ENCODE measurements at places on chromosomes 12 and 14.

- no peak for DNase-seq
Measured at GRCh38 chr14:75717729-75718128, 56.7 kb downstream of the TTLL5 start.

- DNase-seq = peak; percentile 79
Measured at GRCh38 chr12:11981121-11981733, 89.5 kb upstream of the BCL2L14 start.

DNA sequence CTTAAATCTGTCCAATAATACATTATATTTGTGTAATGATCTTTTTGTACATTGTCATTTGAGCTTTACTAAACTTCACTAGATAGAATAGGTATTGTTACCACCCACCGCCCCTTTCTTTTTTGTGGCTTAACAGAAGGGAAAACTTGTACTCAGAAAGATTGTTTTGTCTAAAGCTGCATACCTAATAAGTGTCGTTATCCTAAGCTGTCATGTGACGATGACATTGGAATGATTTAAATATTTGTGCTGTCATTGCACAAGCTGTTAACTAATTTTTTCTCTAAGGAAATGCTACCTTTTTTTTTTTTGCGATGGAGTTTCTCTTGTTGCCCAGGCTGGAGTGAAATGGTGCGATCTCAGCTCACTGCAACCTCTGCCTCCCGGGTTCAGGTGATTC, 3.6 kb downstream of the DIP2B start:
- no peak for DNase-seq

GRCh38 chr12:12954356-12954755, 2.4 kb upstream of the GPRC5D start:
- DNase-seq = no peak

DNA sequence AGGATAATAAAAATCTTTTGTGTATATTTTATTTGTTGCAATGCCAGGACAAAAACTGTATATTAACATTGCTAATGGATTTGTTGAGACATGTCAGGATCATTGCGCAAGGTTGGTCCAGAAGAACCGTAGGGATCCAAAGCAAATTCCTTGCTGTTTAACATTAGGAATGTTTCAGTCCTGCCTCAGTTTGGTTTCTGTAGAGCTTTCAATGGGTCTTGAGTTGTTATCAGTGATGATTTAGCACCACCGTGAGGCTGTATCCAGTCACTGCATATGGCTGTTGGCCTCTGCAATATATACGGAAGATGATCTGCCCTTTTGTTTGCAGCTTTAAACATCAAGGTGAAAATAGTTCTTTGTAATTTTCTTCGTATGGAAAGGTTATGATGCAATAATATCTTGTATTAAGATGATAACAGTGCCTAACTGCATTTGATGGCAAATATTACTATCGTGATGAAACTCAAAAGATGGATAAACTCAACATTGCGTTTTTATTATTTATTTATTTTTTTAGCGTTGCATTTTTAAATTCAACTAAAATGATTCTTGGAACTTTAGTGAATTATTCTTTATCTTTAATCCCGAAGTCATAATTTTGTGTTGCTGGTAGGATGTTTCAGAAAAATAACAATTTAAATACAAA, 231.2 kb downstream of the AKAP6 start:
- DNase-seq = peak; percentile 55

GRCh38 chr12:56159482-56160192, 1.5 kb downstream of the MYL6 start:
- DNase-seq = peak; percentile 25

DNA sequence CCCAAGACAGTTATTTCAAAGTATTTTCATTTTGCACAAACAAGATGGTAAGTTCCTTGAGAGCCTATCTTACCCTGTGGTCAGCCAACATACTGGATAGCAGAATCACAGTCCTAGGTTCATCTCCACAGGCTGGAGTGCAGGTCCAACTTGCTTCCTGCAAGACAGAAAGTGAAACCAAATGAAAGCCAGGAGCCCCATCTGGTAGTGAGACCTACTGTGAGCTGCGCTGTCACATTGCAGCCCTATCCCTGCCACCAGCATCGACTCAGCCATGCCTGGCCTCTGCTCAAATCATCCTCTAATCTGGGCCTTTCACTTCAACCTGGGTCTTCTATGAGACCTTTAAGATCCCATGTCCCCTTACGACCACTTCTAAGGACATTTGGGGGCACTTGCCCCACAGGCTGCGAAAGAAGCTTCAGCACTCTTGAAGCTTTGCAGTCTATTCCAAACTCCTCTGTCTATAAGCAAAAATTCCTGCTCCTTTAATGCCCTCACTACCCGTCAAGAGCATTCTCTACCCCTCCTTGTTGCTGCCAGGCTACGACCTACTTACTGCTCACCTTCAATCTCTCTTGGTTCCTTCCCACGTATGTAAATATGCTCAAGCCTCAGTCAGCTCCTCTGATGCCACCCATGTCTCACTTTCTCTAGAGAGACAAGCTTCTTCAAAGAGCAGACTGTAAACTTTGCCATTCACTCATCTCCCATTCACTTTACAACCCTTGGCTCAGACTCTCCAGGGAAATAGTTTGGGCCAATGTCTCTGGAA, 55.9 kb upstream of the TSPAN11 start:
- no peak for DNase-seq

- no peak for DNase-seq
Measured at GRCh38 chr12:102510463-102510862, 30.1 kb upstream of the IGF1 start.

DNA sequence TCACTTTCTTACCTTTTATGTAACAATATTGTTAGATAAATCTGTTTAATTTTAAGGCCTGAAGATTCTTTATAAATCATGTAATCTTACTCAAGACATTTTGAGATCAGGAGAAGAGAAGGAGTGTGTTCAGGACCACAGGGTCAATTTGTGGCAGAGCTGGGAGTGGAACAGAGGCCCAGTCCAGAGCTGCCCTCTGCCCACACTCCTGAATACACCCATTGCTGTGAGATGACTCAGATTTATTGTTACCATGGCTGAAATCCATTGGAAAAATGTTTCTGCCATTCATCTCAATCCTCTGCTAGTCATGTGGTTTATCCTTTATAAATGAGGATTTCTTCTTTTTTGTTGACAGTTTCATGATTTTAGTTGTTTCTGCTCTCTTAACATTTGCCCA, 100.5 kb upstream of the STXBP6 start:
- DNase-seq = no peak

DNA sequence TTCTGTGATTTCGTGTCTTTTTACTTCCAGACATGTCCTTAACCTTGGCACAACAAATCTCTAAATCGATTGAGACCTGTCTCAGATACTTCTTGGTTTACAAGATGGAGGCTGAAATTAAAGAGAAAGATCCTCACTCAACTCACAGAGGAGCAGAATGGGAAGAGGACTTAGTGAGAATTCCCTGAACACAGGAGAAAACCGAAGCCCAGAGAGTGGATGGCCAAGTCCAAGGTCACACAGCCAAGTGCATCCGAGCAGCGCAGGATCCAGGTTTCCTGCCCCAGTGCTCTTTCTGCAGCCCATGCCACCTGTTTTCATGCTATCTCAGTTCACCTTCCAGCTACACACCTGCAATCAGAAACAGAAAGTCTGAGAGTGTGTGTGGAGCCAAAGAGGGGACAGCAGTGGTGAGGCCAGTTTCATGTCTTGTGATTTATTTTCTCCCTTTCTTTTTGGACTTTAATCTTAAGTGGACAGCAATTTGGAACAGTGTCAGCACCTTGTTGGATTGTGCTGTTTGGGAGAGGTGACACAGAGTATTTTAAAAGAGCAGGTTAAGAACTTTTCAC, 22.9 kb upstream of the TCL1B start:
- DNase-seq = no peak

All from activated CD4-positive, alpha-beta T cell treated with anti-CD3 and anti-CD28 coated beads, Interleukin-2, amount 10 ng/mL, durations not matched to agents 7 days and 5 days (primary cell).